Regular cardiac myocyte (primary cell): ENCODE measurements at places on chromosomes 6 and 20. TPM values are rescaled to one million over a fixed set of nuclear protein-coding genes. Genes with fewer than 3 reads are reported as not detected.

NNAT gene
- 0.19 TPM in 1 of 2 replicates, not detected in the other for total RNA-seq

LY86 gene
- total RNA-seq, result not detected in 2 replicates

RALY gene
- total RNA-seq, result 45.9 and 69.6 TPM in 2 replicates

C4A gene
- total RNA-seq, result 1.2 and 5.1 TPM in 2 replicates

KCNK15 gene
- 0.19 and 4.8 TPM in 2 replicates for total RNA-seq

SIGLEC1 gene
- total RNA-seq, result under 0.01 TPM in 1 of 2 replicates, not detected in the other

PRSS35 gene
- 1.7 and 4.8 TPM in 2 replicates for total RNA-seq

ZC3H12D gene
- total RNA-seq, result under 0.01 TPM in 2 replicates

GABRR1 gene
- total RNA-seq, result not detected in 2 replicates
